ENCODE measurements at places on chromosomes 5 and 9.

GRCh38 chr5:66415208-66415607 is 181.0 kb upstream of the MAST4 start:
- DNase-seq: no peak

- peak; percentile 61 for DNase-seq
Observed at GRCh38 chr9:19028835-19029451, 4.1 kb downstream of the SAXO1 start.

- no peak for DNase-seq
Observed at GRCh38 chr5:88193896-88194295, 74.7 kb downstream of the TMEM161B start.

GRCh38 chr5:119537704-119538103 is 85.4 kb downstream of the HSD17B4 start:
- peak; percentile 51 for DNase-seq

GRCh38 chr5:169126481-169127021 is 174.4 kb downstream of the SLIT3 start:
- no peak for DNase-seq

DNA sequence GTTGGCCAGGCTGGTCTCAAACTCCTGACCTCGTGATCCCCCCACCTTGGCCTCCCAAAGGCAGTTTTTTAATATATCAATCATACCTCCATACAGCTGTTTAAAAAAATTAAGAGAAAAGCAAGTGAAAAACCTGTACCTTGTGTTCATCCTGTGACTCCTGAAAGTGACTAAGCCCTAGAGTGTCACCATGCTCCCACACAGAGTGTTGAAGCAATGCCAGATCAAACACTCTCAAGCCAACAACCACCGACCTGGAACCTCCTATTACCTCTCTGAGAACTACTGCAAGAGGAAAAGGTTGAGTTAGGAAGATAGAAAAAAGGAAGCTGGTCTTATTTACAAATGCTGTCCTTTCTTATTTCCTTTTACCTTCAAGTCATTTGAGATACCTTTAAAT is 123.5 kb downstream of the RASEF start:
- DNase-seq: no peak

DNA sequence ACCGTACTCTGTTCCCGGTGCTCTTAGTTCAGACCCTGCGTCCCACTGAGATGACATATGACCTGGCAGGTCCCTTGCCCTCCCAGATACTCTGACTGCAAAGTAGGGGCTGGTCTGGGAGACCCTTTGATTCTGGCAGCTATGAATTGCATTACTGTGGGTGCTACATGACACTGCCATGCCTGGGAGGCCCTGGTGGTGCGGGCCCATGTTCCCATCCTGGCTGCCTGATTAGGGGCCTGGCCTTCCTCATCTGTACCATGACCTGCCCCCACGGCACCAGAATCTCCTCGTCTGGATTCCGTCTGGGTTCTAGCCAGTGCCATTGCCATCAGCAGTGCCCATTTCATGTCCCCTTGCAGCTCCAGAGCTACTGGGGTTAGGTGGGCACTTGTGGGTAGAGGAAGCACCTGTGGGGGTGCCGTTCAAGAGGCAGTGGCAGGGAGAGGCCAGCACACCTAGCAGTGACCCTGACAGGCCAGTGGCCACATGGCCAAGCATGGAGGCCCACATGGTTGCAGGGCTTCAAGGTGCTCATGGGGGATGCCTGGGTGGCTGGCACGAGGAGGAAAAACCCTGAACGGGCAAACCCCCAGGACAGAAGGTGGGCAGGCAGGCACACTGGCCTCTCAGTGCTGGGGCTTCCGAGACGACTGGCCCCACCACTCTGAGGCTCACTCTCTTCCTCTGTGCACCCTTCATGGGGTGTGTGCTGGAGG is 69.7 kb downstream of the PHF2 start:
- no peak for DNase-seq

- DNase-seq: no peak
Observed at GRCh38 chr5:75239681-75240080, 3.0 kb upstream of the ANKRD31 start.

- no peak for DNase-seq
Observed at GRCh38 chr5:54146390-54146789, 164.0 kb downstream of the ARL15 start.

GRCh38 chr5:4883360-4883759 is 256.8 kb upstream of the ADAMTS16 start:
- DNase-seq: no peak

- no peak for DNase-seq
Observed at GRCh38 chr9:4549751-4550295, 59.6 kb downstream of the SLC1A1 start.

DNA sequence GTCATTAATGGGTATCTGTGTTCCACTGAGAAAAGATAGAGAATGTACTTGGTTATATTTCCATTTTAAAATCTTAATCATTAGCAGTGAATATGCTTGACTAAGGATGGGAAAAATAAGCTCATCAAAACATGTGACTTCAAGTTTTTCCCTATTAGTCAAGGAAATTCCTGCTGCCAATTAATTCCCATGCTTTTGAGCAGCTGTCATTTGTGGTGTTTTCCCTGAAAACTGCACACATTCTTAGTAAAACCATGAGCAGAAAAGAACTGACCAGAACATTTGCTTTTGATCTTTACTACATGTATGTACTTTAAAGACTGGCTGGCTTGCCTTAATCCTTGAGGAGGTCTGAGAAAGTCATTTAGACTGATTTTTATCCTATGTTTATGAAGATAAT is 75.2 kb downstream of the AOPEP start:
- DNase-seq: no peak

GRCh38 chr5:21397693-21398092 is 1409.7 kb upstream of the CDH18 start:
- no peak for DNase-seq

DNA sequence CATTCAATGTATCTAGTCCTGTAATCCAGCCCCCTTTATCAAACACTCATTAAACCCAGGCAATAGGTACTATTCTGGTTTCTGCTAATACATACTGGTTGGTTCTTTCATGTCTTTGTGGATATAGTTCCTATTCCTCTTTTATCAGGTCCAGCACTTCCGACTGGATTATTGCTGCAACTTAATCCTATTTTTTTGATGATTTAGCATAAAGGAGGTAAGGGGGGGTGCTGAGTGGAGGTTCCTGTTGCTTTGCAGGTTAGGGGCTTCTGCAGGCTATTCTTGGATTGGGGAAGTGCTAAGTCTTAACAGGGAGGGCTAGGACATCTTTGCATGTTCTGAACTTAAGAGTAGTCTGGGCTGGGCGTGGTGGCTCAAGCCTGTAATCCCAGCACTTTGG is 377.7 kb downstream of the FGF10 start:
- DNase-seq: no peak

DNA sequence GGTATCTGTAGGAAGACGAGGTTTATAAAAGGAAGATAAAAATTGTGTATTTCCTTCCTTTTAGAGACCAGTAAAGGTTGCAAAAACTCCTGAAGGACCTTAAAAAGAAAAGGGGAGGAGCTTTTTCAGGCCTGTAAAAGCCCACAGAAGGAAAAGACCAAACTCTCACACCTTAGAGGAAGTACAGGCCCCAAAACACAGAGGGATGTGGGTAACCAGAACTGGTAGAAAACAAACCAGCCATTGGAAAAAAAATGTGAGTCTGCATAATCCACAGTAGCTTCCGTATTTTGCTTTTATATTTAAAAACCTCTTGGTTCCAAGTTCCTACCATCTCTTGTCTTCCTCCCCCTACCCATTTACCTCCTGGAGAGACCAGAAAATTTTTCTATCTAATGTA is 8.5 kb downstream of the GIN1 start:
- DNase-seq: peak; percentile 34

- DNase-seq: no peak
Observed at GRCh38 chr5:12623408-12623807, 719.2 kb upstream of the CTNND2 start.

GRCh38 chr5:68515514-68515913 is 300.0 kb downstream of the PIK3R1 start:
- DNase-seq: no peak

DNA sequence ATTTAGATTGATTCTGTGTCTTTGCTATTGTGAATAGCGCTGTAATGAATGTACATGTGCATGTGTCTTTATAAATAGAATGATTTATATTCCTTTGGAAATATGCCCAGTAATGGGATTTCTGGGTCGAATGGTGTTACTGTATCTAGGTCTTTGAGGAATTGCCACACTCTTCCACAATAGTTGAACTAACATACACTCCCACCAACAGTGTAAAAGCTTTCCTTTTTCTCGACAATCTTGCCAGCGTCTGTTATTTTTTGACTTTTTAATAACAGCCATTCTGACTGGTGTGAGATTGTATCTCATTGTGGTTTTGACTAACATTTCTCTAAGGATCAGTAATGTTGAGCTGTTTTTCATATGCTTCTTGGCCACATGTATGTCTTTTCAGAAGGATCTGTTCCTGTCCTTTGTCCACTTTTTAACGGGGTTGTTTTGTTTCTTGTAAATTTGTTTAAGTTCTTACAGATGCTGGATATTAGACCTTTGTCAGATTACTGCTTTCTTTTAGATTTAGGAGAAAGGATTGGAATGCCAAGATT is 125.0 kb upstream of the NR5A1 start:
- DNase-seq: no peak

- DNase-seq: peak; percentile 96
Observed at GRCh38 chr5:90474235-90475107, at the start of the genes MBLAC2 and POLR3G. Gene MBLAC2, minus strand, starts transcription at chr5:90474771. Its CDS starts 479 bp downstream, at chr5:90474292. Gene POLR3G, plus strand, starts transcription at chr5:90474864. Its CDS starts 10,704 bp downstream, at chr5:90485568.

GRCh38 chr5:122924719-122925395 is 79.4 kb downstream of the SNX24 start:
- no peak for DNase-seq

GRCh38 chr5:55535199-55535905 is 588 bp upstream of the PLPP1 start:
- DNase-seq: no peak
